Sigmoid colon (tissue), 7 donors: ENCODE measurements at places on chromosomes 2 and 18.

GRCh38 chr18:48545757-48546321 lies 7.0 kb downstream of the CTIF start:
- peak; percentile 90 for DNase-seq

GRCh38 chr2:180705122-180705521 lies 275.3 kb upstream of the UBE2E3 start:
- DNase-seq: no peak

GRCh38 chr2:27407798-27408491 lies 1.4 kb downstream of the PPM1G start:
- DNase-seq: no peak

DNA sequence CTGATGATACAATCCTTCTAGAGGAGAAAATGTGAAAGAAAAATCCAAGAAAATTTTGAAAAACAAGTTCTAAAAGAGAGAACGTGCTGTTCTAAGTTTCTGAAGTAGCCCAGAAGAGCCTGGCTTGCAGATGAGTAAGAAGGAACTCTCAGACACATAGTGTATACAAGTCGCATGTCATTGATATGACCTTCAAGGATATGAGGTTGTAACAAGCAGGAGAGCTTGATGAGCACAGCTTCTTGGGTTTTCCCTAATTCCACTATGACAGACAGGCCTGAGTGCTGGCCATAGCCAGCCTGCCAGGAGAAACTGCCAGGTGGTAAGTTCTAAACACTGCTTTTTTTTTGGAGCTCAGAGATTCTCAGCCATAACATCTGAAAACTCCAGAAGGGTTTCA lies 235.7 kb upstream of the SIX2 start:
- no peak for DNase-seq

- DNase-seq: no peak
These were observed 162.2 kb downstream of the AFF3 start for GRCh38 chr2:99980176-99980575.

DNA sequence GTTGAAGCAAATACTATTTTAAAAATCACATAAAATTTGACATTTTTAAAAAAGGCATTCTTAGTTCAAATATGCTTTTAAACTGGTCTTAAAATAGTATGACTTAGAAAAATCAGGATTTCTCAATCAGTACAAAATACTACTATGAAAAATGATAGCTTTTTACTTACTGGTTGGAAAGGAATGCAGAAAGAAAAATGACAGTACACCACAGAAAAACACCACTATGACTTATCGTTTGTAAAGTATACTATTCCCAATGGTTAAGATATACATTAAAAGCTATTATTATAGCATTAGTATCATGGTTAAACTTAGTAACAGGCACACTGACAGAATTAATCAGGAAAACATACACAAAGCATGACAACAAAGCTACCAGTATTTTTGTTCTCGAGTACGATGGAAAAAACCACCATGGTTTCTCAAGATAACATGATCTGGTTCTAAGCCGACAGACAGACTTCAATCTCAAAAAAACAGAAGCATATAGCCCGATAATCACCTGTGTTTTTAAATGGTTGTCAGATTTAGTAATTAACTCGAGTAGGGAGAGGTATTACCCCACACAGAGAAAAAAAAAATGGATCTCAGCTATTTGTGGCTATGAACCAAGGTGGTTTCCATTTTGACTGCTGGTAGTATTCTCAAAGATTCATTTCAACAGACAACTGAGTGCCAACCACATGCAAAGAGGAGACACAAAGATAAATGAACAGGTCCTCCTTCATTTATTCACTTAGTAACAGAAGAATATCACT lies 39.1 kb downstream of the CUL3 start:
- no peak for DNase-seq

DNA sequence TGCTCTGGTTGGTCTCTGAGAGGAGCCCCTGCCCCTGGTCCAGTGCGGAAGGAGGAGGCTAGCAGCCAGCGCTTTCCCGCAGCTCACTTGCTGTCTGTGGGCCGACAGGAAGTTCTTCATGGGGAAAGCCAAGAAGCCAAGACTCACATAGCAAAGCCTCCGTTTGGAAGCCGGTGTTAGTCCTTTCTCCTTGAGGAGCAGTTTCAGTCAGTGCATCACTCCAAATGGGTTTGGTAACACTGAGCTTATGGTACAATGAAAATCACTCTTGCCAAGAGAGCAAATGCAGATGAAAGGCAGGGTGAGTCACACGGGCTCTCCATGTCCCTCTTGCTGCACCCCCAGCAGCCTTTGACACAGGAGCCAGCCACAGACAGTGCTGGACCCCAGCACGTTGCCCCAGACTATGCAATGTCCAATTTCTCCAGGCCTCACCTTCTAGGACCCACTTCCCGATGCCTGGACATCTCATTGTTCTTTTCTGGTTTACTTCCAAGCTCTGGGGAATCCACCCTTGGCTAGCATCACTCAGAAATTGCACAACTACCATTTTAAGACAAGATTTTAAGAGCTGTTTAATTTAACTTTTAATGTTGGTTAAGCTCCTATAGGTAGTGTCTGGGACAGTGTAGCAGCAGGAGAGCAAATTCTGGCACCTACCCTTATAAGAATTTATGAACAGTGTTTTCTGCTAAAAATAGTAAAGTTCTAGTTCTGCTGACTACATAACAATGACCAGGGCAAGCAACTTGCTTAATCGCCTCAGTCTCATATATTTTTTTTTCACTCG lies 174.9 kb downstream of the ASB1 start:
- DNase-seq: peak; percentile 92

DNA sequence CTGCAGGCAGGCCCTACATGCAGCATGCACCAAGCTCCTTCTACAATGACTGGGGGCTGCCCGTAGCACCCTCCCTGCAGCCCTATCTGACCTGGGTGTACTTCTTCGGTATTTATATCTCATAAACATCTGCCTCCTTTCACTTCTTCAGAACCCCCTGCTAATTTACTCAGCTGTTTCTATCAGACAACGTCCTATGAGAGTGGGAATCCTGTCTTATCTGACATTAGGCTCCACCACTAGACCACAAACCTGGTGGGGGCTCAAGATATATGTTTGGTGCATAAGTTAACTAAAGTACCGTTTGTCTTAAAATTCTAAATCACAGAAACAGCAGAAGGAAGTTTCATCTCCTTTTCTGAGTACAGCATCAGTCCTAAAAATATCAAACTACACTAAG lies 10.6 kb downstream of the HSBP1L1 start:
- DNase-seq: no peak

DNA sequence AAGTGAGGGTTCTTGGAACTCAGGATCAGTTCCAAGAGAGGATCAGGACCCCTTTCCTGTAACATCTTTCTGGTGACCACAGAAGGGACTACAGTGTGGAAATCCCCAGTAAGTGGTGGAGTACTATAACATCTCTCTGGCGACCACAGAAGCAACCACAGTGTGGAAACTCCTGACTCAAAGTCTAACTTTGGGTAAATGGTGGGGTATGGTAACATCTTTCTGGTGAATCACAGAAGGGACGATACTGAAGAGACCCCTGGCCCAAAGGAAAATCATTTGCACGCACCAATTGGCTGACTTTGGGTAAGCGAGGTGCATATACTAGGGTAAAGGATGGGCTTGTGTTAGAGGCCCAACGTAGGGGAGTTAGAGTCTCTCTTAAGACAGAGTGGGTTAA lies 56.3 kb upstream of the GULP1 start:
- no peak for DNase-seq

DNA sequence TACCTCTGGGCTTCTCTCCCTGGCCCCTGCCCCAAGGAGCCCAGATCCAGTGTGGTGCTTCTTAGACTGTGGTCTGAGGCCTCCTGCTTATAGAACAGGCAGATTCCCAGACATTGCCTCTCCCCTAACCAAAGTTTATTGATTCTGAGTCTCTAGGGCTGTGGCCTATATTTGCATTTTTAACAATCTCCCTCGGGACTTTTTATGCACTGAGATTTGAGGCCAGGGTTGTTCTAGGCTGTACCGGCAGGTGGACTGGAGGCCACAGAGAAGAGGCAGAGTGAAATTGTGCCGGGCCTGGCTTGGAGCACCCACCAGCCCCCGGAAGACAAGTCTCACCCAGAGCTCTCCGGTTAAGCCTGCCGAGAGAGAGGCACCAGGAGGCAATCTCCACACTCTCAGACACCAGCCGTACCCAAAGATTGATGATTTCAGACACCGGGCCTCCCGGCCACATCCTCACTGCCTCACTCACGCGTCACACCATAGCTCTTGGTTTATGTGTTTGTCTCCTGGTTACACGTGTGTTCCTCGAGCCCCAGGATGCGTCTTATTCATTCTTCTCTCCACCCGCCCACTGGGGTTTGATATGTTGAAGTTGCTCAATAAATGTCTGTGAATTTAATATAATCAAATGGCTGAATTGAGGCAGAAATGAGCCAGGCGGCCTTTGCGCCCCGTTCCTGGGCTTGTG lies 203.7 kb downstream of the KLHL29 start:
- DNase-seq: peak; percentile 56

GRCh38 chr2:217626926-217627325 lies 375.9 kb downstream of the TNS1 start:
- no peak for DNase-seq

DNA sequence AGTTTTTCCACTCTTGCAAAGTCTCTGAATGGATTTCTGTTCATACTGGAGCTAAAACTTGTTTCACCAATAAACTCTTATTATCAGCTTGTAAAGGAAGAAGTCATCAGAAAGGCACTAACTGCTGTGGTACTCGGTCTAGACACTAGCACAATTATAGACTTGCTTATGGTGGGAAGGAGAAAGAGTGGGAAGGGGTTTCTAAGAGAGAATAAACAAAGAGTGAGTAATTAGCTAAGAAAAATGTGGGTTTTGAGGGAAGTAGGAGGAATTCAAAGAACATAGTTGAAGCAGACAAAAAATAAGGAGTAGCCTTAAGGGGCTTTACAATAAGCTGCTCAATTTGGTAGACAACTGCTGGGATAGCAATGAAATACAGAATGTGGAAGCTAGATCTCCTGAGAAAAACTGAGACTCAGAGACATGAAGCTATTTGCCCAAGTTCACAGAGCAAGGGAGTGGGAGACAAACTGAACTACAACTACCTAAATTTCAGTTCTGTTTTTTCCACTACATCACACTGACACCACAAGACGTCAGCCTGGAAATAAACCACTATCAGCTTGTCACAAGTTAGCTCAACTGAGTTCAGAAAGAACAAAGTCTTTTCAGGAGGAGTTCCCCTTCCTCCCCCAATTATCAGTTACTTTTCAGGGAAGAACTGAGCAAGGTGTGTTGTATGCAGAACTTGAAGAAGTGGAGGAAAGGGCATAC lies 59.7 kb downstream of the MAP4K3 start:
- DNase-seq: no peak

DNA sequence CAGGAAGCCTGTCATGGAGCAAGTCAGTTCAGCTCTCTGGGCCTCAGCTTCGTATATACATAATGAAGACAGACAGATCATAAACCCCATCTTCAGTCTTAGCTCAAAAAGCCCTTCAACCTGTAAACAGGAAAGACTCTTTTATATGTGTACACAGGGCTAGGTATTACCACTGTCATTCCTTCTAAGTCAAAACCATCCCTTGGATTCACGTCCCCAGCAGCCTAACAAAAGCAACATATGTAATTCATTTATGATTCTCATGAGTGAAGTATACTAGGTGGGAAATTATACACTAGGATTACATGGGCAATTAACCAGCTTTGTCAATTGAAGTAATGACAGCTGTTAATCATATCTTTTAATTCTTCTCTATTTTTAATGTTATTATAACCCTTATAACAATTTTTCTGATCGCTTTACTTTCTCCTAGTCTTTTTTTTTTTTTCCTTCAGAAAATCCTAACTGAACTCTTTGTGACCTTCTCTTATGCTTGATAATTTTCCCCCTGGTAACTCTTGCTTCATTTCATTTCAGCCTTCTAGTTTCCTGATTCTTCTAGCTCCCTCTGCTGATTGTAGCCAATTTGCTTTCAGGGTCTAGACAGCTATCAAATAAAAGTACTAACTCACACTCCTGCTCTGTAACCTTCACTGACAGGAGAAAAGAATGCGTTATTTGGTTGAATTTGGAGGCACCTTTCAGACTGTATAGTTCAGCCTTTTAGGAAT lies 99.7 kb downstream of the RBM43 start:
- no peak for DNase-seq

- no peak for DNase-seq
These were observed 221.9 kb upstream of the SIX3 start for GRCh38 chr2:44719562-44719961.

- no peak for DNase-seq
These were observed 39.6 kb downstream of the GREB1L start for GRCh38 chr18:21281603-21282002.

DNA sequence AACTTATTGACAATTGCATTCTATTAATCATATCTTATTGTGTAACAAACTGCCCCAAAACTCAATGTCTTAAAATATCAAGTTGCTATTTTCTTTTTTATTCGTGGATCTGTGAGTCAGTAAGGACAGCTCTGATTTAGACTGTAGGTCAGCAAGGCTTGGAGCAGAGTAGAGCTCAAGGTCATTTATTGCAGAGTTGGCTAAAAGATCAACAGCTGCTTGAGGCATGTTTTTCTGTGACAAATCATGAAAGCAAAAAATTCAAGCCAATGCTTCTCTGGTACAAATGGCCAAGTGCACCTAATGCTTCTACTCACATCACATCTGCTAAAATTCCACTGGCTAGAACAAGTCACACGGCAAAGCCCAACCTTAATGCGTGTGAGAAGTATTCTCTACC lies 497.7 kb upstream of the LRATD1 start:
- DNase-seq: no peak

DNA sequence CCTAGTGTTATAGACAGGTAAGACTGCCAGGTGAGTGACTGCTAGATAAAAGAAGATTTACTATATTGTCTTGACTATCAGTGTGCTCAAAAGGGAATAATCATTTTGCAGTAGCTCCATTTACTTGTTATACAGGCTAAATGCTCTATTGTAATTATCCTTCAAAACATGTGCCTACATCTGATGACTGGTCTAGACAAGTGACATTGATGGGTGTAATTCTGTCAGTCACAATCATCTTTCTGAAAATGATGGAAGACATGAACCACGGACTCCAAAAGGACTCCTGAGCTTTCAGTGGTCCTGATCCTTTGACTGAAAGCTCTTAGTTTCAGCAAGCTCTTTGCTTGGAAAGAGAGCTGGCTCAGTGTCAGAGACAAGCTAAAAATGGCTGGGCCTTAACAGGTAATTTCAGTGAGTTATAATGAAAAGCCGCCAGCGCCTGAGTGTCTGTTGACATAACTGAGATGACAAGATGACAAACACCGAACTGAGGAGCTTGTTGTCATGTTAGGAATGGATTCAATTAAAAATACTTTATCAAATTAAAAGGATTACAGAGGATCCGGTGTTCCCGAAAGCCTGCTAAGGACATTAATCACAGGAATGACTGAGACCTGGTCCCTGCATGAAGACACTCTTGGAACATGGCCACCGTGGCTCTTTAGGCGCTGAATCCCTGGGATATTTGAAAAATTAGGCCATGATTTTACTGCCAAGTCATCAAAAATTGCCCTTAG lies 141.7 kb downstream of the CMPK2 start:
- DNase-seq: no peak

DNA sequence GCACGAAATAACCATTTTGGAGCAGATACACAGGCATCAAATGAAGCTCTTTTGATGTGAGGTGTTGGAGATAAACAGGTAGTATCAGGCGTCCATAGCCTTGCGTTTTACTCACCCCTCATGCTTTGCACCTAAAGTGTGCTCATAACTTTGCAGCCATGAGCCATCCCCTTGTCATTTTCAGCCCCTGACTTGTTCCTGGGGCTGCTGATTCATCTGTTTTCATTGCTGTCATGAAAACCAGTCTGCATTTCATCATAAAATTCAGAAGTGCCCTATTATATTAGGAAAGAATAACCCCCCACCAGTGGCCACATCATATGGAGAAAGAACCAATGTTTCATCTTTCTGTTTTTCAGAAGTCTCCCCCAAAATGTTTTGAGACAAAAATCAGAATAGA lies 329.7 kb upstream of the NRP2 start:
- DNase-seq: no peak
